ENCODE measurements at places on chromosomes 12 and 14.

GRCh38 chr14:79581912-79582576, 629.3 kb downstream of the DIO2 start:
- no peak for DNase-seq

DNA sequence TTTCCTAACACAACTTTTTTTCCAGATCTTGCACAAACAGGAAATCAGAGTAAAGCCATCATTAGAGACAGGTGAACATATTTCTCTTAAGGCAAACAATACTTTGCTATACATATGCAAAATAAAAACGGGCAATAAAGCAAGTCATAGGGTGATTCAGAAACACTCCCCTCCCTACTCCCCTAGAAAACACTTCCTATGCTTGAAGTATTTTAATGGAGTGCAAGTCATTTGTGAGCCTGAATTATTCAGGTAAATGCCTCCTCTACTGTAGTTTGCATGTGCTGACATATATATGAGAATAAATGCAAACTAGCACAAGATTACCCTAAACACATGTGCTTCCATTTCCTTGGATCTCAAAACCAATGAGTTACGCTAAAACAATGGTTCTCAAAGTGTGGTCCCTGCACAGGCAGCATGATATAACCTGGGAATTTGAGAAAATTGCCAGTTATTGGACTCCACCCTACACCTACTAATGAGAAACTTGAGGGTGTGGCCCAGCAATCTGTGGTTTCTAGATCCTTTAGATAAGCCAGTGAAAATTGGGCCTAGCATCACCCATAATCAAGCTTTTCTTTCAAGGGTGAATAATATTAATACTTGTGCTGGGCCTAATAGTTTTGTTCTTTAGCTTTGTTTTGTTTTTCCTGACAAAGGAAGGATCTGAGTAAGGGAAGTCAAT, 159.7 kb upstream of the BMP4 start:
- DNase-seq, result no peak

- DNase-seq, result no peak
These were observed 41.3 kb upstream of the BCL7A start for GRCh38 chr12:121980191-121980891.

- no peak for DNase-seq
These were observed 178.3 kb downstream of the NUAK1 start for GRCh38 chr12:105960319-105961083.

- DNase-seq, result no peak
These were observed 429.8 kb upstream of the CCDC196 start for GRCh38 chr14:66056268-66056907.

DNA sequence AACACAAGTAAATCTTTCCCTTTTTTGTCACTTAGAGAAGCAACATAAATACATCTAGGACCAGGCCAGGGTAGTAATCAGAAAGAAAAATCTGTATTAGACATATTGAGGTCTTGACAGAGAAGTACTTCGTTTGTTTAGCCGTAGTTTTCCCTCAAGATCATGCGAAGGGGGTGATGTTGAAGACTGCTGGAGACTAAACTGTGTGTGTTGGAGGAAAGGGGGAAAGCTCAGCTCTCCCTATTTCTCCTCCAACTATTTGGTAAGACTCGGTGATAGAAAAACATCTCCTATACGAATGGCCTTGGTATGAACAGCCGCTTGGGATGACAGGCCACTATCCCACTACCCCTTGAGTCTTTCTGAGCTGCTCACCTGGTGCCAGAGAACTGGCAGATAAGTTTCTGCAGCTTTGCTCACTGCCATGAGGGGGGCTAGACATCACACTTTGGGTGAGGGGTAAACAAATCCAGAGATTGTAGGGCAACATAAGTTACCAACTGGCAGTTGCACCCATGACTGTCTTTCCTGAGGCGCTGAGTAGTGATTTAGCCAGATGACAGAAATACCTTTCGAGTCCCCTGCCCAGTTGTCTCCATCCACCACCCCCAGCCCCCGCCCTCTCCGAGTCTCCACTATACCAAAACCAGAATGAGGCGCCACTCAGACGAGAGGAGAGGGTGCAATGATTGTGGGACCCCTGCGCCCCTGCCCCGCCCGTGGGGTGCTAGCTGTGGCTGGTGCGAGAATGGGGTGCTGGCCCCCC, 685 bp downstream of the VAMP1 start:
- no peak for DNase-seq

GRCh38 chr12:122159882-122160281, 14.1 kb downstream of the IL31 start:
- no peak for DNase-seq

DNA sequence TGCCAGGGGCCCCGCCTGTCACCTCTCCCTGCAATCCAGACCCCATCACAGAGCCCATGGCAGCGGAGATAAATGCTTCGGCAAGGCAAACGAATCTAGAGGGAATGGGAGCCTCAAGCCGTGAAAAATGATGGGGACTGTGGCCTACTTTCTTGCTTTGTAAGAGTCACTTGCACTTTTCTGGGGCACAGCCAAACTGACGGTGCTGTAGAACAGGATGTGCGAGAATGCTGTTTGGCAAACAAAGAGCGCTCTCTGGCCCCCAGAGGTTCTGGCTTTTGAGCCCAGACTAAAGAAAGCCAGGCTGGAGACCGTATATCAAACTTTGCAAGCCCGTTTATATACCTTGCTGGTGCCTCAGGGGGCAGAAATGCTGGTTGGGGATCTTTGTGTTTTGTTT, 108.7 kb downstream of the CACNA1C start:
- no peak for DNase-seq

- no peak for DNase-seq
These were observed 3.6 kb upstream of the STXBP6 start for GRCh38 chr14:25053585-25053984.

GRCh38 chr14:106509807-106510206, 983.4 kb downstream of the TMEM121 start:
- DNase-seq, result no peak

GRCh38 chr14:99081156-99081765, 190.7 kb downstream of the BCL11B start:
- no peak for DNase-seq

DNA sequence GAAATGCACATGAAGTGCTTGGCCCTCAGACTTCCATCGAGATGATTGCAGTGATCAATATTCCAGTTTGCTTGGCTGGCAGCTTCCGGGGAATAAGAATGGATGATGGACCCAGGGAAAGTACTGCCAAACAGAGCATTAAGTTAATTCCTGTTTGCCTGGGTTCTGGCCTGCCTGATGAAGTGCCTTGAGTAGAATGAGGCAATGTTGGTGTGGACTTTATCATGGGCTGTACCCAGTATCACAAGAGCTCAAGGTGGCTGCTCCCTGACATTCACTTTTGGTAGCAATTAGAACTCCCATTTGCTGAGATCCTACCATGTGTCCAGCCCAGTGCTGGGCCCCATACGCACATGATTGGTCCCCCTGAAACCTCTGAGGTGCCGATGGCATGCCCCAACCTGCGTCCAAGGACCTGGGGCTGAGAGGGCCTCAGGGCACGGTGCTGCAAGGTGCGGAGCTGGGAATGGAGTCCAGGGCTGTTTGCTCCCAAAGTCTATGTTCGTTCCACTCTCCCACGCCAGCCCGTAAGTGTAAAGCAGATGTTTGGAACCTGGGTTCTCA, 80.7 kb downstream of the SLC25A47 start:
- no peak for DNase-seq

- DNase-seq, result no peak
These were observed 71.0 kb downstream of the TMTC2 start for GRCh38 chr12:82757656-82758055.

GRCh38 chr12:16174282-16174681, 103.2 kb downstream of the SLC15A5 start:
- no peak for DNase-seq

DNA sequence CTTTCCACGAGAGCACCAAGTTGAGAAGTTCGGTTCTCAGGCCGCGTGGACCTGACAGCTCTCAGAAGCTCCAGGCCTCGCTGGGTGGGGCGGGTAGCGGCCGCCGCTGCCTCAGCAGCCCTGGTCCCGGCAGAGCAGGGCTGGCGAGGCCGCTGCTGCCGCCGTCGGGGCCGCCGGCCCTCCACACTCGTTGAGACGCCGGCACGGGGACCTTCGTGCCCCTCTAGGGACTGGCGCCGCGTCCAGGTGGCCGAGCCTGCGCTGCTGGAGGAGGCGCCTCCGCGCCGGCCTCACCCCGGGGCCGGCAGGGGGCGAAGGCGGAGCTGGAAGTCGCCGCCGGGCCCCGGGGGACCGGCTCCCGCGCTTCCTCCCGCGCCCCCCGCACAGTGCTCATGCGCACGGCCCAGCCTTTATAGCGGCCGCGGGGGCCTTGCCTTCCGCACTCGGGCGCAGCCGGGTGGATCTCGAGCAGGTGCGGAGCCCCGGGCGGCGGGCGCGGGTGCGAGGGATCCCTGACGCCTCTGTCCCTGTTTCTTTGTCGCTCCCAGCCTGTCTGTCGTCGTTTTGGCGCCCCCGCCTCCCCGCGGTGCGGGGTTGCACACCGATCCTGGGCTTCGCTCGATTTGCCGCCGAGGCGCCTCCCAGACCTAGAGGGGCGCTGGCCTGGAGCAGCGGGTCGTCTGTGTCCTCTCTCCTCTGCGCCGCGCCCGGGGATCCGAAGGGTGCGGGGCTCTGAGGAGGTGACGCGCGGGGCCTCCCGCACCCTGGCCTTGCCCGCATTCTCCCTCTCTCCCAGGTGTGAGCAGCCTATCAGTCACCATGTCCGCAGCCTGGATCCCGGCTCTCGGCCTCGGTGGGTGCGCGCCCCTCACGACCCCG, at the start of gene COCH:
TSS of gene COCH (plus strand) at position 440 of the 879 bp plus-strand sequence. CDS start at position 820, 380 bp downstream.
- no peak for DNase-seq

- DNase-seq, result no peak
These were observed 89.8 kb downstream of the SLC15A5 start for GRCh38 chr12:16187660-16188059.

GRCh38 chr14:104874571-104875411, 9.7 kb downstream of the CEP170B start:
- DNase-seq, result no peak

DNA sequence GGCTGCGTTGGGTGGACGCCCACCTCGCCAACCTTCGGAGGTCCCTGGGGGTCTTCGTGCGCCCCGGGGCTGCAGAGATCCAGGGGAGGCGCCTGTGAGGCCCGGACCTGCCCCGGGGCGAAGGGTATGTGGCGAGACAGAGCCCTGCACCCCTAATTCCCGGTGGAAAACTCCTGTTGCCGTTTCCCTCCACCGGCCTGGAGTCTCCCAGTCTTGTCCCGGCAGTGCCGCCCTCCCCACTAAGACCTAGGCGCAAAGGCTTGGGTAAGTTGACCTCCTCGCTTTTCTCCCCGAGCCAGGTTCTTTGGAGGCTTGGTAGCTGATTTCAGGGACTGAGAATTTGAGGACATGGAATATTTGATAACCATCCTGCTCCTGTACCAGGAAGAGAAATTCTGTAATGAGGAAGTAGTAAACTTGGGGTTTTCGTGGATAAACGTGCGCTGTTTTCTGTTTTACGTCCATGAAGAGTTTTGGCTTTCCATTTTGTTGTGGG, 530 bp downstream of the APAF1 start:
- no peak for DNase-seq

DNA sequence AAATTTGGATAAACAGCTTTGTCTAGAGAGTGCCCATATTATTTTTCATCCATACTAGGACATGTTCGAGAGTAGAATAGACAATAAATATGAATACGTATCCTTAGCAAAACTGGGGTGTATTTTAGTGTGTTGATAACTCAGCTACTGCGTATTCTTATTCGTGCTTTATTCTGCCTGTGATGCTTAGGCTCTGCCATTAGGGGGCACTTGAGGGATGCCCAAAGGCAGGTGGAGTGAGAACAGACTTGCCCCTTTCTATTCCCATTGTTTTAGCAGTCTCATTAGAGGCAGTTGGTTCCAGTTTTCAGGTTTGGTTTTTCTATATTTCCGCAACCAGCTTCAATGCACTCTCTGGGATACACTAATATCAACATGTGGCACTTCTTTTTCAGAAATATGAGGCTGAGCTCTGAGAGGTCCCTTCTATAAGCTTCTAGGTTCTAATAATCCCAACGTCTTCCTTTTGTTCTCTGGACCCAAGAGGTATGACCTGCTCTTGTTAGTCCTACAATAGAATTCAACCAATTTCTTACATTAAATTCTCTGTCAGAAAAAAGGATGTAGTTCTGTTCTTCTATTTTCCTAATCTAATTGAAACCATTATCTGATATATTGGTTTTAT, 985.7 kb upstream of the FBXO33 start:
- DNase-seq, result no peak

DNA sequence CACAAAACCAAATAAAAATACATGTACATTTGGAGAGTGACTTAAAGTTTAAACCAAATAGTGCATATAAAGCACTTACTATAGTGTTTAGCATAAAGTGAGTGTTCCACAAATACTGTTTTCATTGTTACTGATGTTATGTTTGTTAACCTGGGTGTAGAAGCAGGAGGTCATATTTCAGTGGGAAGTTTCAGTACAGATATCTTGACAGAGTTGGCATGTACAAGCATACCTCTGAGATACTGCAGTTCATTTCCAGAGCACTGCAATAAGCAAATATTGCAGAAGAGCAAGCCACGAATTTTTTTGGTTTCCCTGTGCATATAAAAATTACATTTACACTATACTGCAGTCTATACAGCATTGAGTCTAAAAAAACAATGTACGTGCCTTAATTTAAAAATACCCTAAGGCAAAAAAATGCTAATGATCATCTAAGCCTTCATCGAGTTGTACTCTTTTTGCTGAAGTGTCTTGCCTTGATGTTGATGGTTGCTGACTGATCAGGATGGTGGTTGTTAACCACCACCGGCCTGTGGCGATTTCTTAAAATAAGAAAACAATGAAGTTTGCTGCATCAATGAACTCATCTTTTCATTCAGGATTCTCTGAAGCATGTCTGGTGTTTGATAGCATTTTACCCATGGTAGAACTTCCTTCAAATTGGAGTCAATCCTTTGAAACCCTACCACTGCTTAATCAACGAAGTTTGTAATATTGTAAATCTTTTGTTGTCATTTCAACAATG, 361.1 kb upstream of the RPL10L start:
- no peak for DNase-seq

DNA sequence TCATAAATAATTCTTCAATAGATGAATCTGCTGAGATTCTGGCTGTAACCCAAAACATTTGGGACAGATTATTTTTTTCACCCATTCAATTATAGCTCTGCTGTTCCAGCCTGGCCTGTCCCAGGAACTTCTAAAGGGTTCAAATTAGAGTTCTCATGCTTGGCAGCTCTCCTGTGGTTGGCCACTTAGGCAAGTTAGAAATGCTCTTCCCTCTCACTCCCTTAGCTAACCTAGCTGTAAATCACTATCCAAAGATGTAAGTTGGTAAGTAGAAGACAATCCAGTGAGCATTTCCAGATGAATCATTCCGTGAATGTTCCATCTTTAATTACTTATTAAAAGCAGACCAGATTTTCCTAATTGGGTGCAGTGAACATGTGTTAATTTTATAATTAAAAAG, 760.4 kb upstream of the TBX3 start:
- DNase-seq, result no peak

- DNase-seq, result no peak
These were observed 6.0 kb upstream of the AMN start for GRCh38 chr14:102916347-102917055.
